Myocyte (in vitro differentiated cells): ENCODE measurements at places on chromosomes 4 and X. TPM values are rescaled to one million over a fixed set of nuclear protein-coding genes. Genes with fewer than 3 reads are reported as not detected.

The NPNT gene
- 13.2 and 15.5 TPM in 2 replicates for total RNA-seq

The GCNA gene
- total RNA-seq: 1.5 and 3.1 TPM in 2 replicates

The PDGFC gene
- total RNA-seq: 38.0 and 49.5 TPM in 2 replicates

The IL13RA2 gene
- total RNA-seq: not detected in 2 replicates

The SRD5A3 gene
- 6.8 and 11.6 TPM in 2 replicates for total RNA-seq

The LAGE3 gene
- 72.2 and 87.8 TPM in 2 replicates for total RNA-seq

The EDA gene
- total RNA-seq: 0.08 and 0.47 TPM in 2 replicates

The MCTS1 gene
- 37.3 and 43.5 TPM in 2 replicates for total RNA-seq

The P2RY8 gene
- total RNA-seq: not detected in 2 replicates

The ADAMTS3 gene
- total RNA-seq: not detected in 2 replicates
